ENCODE measurements at places on chromosomes 5 and 9.

GRCh38 chr5:14109041-14109747 is 33.9 kb upstream of the TRIO start:
- peak; percentile 92 for DNase-seq

GRCh38 chr9:77587851-77588250 is 60.3 kb downstream of the GNA14 start:
- no peak for DNase-seq

DNA sequence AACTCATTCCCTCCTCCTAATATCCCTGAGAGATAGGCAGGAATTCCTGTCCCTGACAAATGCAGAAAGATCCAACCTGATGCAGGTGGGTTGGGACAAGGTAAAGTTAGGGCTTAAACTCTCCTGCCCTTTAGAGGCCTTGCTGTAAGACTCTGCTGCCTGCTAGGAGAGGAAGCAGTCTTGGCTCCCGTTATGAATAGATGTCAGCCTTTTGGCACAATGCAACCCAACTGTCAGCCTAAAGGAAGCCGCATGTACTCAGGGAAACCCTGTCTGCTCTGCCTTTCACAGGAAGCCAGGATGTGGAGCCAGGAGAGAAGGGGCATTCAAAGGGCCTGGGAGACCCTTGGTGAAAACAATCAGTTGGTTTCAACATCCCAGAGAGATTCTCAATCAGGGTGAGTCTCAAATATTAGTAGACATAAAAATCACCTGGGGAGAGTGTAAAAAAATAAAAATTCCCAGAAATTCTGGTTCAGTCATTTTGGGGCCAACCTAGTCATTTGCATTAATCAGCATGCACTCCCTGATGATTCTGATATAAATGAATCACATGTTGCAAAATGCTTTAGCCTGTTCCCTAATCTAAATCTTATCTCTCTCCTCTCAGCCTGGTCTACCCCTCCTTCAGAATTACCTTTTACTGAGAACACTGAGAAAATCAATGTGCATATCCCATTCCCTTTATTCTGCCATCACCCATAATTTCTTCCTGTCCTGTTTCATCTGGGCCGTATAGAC is 136.2 kb upstream of the TRIM32 start:
- DNase-seq: no peak

GRCh38 chr9:30201024-30201423 is 2183.4 kb upstream of the ACO1 start:
- DNase-seq: no peak

DNA sequence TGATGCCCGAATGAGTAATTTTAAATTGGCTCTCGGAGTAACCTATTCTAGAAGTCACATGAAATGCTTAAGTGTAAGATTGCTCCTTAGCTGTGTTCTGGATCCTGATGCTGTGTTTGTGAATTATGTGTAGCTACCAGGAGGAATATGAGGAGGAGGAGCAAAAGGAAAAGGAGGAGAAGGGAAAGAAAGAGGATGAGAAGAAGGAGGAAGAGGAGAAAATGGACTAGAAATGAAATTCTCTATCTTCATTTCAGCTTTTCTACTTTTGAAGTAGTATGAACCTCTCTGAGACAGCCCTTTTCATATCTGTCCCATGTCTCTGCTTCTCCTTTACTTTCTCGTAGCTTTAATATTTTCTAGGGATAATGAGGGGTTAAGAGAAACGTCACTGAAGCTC is 119.4 kb upstream of the ACTBL2 start:
- DNase-seq: no peak

DNA sequence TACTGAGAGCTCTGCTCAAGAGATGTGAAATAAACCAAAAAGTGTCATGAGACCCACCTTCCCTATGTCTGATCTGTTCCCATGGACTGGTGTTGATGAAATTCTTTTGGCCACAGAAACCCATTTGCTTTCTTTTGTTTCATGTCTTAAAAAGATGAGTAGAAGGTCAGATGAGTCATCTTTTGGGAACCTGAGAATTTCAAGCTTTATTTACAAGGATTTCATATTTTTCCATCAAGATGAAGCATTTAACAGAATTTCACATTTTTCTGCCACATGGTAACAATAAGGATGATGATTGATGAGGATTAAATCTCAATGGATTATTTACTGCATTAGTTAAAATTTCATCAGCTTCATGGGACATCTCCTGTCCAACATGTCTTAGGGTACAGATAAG is 337.8 kb downstream of the DEPDC1B start:
- DNase-seq: no peak
